Endodermal cell (in vitro differentiated cells): ENCODE measurements at places on chromosomes 12 and 14. TPM values are rescaled to one million over a fixed set of nuclear protein-coding genes. Genes with fewer than 3 reads are reported as not detected.

Gene FIGNL2
- 11.7 to 18.9 TPM (median 17.7 TPM) in 3 replicates for total RNA-seq

Gene MDP1
- total RNA-seq = 18.6 and 21.0 TPM in 2 replicates

Gene CLEC4D
- 0.72 TPM in 1 of 3 replicates, not detected in the others for total RNA-seq

Gene TAC3
- 3.8 to 8.2 TPM (median 5.4 TPM) in 3 replicates for total RNA-seq

Gene IAPP
- total RNA-seq = not detected in 3 replicates

Gene USP44
- 30.8 and 41.5 TPM in 2 replicates for total RNA-seq

DNA sequence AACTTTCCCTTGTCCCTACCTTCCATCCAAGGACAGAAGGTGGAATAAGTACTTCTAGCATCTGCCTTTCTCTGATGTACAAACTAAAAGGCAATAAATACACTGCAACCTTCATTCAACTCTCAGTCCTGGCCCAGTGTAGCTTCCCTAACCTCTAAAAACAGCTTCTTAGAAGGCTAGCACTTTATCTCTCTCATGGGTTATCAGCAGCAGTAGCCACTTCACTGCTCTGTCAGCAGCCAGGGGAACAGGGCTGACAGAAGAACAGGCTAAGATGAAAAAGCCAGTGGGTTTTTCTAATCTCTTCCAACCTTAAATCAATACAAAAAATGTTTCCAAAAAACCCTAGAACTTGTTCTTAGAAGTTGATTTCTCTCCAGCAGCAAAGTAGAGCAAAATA is 13.2 kb downstream of the BAZ2A start:
- DNase-seq = no peak

DNA sequence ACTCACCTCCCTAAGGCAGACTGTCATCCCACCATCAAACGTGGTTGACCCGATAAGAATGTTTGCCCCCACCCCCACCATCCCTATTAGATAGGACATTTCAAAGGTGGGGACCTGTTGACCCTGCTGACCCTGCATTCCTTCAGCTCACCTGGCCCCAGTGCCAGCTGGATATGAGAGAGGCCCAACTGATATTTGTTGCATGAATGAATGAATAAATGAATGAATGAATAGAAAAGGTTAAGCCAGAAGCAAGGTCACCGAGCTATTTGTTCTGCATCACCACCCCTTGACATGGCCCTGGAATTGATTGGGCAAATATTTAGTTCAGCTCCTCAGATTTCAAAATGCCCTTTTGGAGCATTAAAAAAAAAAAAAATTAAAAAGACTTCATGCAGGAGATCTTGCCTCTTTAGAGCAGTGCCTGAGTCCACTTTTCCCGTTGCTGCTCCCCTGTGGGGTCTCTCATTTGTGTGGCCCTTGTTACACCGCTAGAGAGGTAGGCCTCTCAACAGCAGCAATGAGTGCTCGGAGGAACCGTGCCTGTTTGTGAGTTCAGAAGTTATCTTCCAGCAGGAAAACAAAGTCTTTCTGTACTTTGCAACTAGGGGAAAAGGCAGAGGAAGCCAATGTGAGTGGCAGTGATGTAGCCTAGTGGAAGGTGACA is 8.5 kb upstream of the SERPINA5 start:
- DNase-seq = no peak
